ENCODE measurements at places on chromosomes 2 and 18.

DNA sequence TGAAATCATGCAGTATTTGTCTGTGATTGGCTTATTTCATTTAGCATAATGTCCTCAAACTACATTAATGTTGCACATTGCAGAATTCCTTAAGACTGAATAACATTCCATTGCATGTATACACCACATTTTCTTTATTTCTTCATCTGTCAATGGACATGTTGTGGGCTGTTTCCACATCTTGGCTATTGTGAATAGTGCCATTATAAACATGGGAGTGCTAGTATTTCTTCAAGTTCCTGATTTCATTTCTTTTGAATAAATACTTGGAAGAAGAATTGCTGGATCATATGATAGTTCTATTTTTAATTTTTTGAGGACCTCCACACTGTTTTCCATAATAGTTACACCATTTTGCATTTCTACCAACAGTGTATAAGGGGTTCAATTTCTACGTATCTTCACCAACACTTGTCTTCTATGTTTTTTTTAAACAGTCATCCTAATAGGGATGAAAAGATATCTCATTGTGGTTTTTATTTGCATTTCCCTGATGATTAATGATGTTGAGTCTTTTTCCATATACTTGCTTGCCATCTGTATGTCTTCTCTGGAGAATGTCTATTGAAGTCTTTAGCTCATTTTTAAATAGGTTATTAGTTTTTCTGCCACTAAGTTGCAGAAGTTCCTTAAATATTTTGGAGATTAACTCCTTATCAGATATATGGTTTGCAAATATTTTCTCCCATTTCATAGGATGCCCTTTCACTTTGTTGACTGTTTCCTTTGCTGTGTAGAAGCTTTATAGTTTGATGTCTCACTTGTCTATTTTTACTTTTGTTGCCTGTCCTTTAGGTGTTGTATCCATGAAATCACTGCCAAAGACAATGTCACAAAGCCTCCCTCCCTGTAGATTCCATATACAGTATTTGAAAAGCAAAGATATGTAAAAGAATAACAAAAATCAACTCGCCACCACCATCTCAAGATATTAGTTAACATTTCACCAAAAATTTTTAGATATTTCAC, 14.6 kb downstream of the FBXO11 start:
- DNase-seq, result no peak

DNA sequence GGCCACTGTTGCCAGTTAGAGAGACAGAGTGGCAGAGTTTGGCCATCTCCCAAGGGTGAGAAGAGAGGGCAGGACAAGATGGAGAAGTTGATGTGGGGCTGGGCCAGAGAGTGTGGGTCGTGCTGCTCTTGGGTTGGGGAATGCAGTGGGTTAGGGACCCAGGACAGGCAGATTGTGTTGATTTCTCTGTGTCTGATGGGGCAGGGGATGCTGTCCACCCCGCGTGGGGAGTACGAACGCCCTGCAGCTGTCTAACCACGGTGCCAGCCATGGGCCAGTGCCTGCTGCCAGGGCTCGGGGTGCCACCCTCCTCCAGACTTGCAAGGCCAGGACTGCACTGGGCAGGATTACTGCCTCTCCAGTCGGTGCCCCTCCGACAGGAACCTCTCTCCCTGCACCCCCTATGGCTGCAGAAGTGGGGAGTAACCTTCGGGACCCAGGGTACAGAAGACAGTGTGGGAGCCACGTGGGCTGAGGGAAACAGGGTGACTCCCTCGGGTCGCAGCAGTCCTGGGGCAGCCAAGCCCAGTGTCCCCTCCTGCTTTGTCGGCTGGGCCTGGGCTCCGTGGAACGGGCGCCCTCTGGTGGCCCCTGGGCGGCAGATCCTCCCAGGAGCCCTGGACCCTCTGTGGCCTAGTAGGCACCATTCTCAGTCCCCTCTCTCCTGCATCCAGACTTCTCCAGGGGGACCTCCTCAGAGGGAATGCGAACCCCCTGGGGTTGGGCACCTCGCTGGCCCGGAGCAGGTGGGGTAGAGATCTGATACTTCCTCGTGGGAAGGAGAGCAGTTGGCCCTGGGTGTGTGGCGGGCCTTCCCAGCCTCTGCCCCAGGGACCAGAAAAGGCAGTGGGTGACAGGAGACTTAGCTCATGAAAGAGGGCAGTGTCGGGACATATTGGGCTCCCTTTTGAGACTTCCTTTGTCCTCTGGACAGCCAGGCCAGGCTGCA, 2.7 kb downstream of the GPC1 start:
- peak; percentile 84 for DNase-seq

- DNase-seq, result no peak
Observed at GRCh38 chr2:147450661-147451510, 393.9 kb upstream of the ACVR2A start.

- DNase-seq, result no peak
Observed at GRCh38 chr2:239908744-239909143, 116.4 kb downstream of the NDUFA10 start.

- no peak for DNase-seq
Observed at GRCh38 chr2:73764945-73765344, 15.0 kb downstream of the DUSP11 start.

DNA sequence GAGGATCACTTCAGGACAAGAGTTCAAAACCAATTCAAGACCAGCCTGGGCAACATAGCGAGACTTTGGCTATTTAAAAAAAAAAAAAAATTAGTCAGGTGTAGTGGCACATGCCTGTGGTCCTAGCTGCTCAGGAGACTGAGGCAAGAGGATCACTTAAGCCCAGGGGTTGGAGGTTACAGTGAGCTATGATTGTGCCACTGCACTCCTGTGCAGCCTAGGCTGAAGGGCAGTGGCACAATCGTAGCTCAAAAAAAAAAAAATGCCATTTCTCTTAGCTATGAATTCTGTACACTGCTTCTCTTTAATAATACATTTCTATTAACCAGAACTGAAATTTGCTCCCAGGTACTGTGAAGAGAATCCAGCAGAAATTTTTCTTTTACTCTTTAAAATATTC, 202.8 kb downstream of the DYM start:
- no peak for DNase-seq

Measured in left forelimb (tissue), 1 donor.